ENCODE measurements at places on chromosomes 7 and 10. TPM values are rescaled to one million over a fixed set of nuclear protein-coding genes. Genes with fewer than 3 reads are reported as not detected.

DNA sequence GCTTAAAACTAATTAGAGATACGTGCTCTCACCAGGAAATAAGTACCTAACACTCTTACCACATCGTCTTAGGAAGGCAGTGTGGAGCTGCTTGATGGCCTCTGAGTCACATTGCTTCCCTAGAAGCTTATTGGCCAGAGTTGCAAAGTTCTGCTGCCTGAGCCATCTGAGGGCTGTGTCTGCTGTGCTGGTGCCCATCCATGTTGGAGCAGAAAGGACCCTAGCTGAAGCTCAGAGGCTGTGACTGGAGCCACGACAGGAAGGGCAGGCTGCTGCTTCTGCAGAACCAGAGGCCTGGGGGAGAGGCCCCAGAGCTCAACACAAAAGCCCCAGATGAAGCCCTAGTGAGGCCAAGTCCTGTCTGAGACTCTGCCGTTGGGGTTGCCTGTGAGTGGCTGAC lies 64.8 kb upstream of the IGFBP3 start:
- H3K27ac ChIP-seq: no peak overlapping the region
- no peaks in the 10 kb centered on the region for H3K36me3 ChIP-seq
- peaks cover 4% of the 10 kb centered on the region for H3K27me3 ChIP-seq
- no peak for DNase-seq
- H3K4me1 ChIP-seq: peaks cover 10% of the 10 kb centered on the region

- no peaks in the 10 kb centered on the region for H3K36me3 ChIP-seq
- H3K4me1 ChIP-seq: no peaks in the 10 kb centered on the region
- no peak for DNase-seq
- no peaks in the 10 kb centered on the region for H3K27me3 ChIP-seq
- no peak overlapping the region for H3K27ac ChIP-seq
Observed at GRCh38 chr7:122626785-122627184, 72.1 kb downstream of the RNF133 start.

- H3K27me3 ChIP-seq: no peaks in the 10 kb centered on the region
- no peak overlapping the region for H3K27ac ChIP-seq
- H3K4me3 ChIP-seq: no peak overlapping the region
- H3K4me1 ChIP-seq: peaks cover 39% of the 10 kb centered on the region
Observed at GRCh38 chr7:47965456-47965855, 14.0 kb downstream of the HUS1 start.

DNA sequence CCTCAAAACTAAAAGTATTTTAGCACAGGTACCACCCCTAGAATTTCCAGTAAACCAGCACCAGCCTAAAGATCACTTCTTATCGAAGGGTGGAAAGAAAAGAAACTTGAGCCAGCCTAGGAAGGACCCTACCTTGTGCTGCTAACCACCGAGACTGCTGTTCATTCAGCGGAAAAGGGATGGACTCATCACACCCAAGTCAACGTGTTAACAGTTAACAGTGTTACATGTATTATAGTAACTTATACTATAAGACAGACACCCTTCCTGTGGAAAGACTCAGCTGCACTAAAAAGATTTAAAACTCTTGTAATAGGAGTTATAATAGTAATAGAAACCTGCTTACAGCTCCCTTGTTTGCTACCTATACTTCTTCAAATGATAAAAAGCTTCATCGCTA lies 39.8 kb downstream of the MINDY4 start:
- peaks cover 30% of the 10 kb centered on the region for H3K4me1 ChIP-seq
- H3K27ac ChIP-seq: no peak overlapping the region
- no peaks in the 10 kb centered on the region for H3K27me3 ChIP-seq
- DNase-seq: no peak

- H3K27me3 ChIP-seq: peaks cover 3% of the 10 kb centered on the region
- H3K36me3 ChIP-seq: no peaks in the 10 kb centered on the region
- DNase-seq: no peak
- no peak overlapping the region for H3K4me3 ChIP-seq
Observed at GRCh38 chr7:149753375-149754233, 19.8 kb downstream of the ZNF467 start.

The FRAT1 gene
- total RNA-seq: 4.2 TPM

The SVOPL gene
- total RNA-seq: not detected
